DND-41 (cell line): ENCODE measurements at places on chromosomes 6 and 20.

DNA sequence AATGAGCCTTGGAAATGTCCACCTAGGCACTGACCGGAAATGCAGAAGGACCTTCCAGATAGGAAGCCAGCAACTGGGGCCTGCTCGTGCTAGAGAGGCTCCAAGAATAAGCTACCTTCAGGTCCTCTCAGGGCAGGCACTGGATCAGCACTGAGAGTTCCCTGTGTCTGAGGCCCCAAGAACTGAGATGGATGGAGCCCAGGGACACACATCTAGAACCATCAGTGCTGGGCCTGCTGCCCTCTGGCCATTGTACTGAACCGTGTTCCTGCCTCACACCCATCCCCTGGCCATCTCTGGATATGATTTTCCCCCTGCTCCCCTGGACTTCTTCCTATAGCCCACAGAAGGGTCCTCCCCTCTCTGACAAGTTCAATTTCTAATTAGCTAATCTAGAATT lies 10.3 kb downstream of the BPIFA1 start:
- no peak for DNase-seq
- H3K27ac ChIP-seq: no peak overlapping the region
- no peaks in the 10 kb centered on the region for H3K4me1 ChIP-seq
- peaks cover 4% of the 10 kb centered on the region for H3K27me3 ChIP-seq
- H3K36me3 ChIP-seq: no peaks in the 10 kb centered on the region

GRCh38 chr6:155173488-155173887 lies 90.3 kb upstream of the CLDN20 start:
- 0 out of 2 replicates have a peak, but pooled peaks cover 2% of the 10 kb centered on the region for H3K4me1 ChIP-seq
- H3K27ac ChIP-seq: no peak overlapping the region
- no peaks in the 10 kb centered on the region for H3K36me3 ChIP-seq
- DNase-seq: no peak

GRCh38 chr6:151502499-151502898 lies 8.7 kb downstream of the CCDC170 start:
- no peaks in the 10 kb centered on the region for H3K36me3 ChIP-seq
- no peak overlapping the region for H3K27ac ChIP-seq
- H3K4me3 ChIP-seq: no peak overlapping the region
- DNase-seq: no peak

GRCh38 chr20:1496930-1497329 lies 5.7 kb upstream of the SIRPB2 start:
- H3K27ac ChIP-seq: no peak overlapping the region
- no peak for DNase-seq
- peaks cover 14% of the 10 kb centered on the region for H3K4me1 ChIP-seq
- H3K4me3 ChIP-seq: no peak overlapping the region
- peaks cover 17% of the 10 kb centered on the region for H3K27me3 ChIP-seq

DNA sequence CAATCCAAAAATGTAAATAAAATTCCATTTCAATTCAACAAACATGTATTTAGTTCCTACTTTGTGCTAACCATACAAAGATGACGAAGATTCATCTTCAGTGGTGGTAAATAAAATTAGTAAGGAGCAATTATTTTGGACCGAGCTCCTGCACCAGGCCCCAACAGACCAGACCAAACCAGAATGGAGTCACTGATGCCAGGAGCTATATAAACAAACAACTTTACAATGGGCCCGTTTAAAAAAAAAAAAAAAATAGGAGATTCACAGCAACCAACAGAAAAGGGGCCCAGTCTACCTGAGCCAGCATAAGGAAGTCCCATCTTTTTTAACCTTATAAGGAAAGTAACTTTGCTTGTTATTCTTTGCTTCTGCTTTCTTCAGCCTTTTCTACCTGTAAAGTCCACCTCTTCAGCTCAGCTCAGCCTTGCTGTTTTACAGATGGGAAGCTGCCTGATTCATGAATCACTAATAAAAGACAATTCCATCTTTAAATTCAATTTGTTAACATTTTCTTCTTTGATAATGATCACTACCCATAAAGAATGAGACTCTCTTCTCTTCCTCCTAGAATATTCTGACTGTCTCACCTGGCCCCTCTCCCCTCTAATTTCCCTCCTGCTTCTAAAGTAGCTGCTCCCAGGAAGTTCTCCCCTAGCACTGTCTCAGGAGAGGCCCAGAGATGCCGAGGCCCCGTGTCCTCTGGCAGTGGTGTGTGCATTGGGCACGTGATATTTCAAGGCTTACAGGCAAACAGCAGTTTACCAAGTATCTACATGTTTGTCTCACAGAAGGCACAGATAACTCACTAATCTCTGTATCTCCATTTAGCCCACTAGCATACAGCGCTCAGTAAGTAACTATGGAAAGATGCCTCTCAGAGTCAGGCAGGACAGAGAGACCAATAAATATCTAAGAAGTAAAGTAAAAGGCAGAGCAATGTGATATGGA lies 8.4 kb downstream of the MBOAT1 start:
- H3K4me3 ChIP-seq: no peak overlapping the region
- peaks cover 12% of the 10 kb centered on the region; the same call in 1 of the 2 replicates for H3K36me3 ChIP-seq
- H3K4me1 ChIP-seq: peaks cover 80% of the 10 kb centered on the region
- no peak for DNase-seq

GRCh38 chr20:57754190-57754589 lies 44.4 kb upstream of the PMEPA1 start:
- H3K4me1 ChIP-seq: no peaks in the 10 kb centered on the region
- H3K36me3 ChIP-seq: no peaks in the 10 kb centered on the region
- no peak overlapping the region for H3K4me3 ChIP-seq
- peaks cover 17% of the 10 kb centered on the region for H3K27me3 ChIP-seq
- no peak overlapping the region for H3K27ac ChIP-seq
- DNase-seq: no peak
